Muscle of leg (tissue), 16 donors: ENCODE measurements at places on chromosomes 3 and 15.

- no peak for DNase-seq
Observed at GRCh38 chr3:195692781-195693427, 27.9 kb upstream of the MUC20 start.

DNA sequence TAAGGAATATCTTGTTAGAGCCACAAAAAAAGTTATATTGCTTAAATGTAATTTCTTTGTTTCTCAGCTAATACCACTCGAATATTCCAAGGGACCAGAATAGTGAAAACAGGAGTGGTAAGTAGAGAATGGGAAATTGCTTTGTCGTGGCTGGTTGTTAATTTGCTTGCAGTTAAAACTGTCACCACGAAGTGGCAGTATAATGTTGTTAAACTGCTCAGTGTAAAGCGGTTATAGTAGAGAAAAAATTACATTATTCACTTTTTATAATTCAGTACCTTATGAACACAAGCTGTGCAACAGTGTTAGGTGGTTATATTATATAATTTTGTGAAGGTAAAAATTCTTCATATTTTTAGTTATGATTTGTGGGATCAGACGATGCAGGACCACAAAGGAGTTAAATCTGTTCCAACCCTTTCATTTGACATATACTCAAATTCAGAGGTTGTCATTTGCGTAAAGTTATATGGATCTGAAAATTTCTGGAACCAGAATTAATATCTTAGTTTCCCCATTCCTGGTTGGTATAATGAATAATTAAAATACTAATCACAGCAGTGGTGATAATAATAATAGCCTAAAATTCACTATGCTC, 171.8 kb downstream of the FEZF2 start:
- DNase-seq: peak; percentile 51

DNA sequence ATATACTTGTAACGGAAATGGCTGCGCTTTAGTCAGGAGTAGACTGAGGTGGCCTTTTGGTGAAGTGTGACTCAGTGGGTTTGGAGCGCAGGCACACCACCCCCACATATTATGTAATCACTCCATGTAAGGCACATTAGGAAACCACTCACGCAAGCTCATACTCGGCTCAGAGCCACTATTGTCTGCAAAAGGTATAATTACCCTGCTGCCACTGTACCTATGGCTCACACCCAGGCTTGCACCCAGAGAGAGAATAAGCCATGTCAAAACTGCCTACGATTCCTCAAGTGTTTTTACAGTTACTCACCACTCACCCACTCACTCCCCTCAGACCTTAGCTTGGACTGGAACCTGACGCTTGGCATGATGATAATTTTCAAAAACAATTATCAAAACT, 611.9 kb upstream of the CCDC54 start:
- no peak for DNase-seq

GRCh38 chr3:190375246-190375645, 12.7 kb upstream of the CLDN16 start:
- DNase-seq: no peak

DNA sequence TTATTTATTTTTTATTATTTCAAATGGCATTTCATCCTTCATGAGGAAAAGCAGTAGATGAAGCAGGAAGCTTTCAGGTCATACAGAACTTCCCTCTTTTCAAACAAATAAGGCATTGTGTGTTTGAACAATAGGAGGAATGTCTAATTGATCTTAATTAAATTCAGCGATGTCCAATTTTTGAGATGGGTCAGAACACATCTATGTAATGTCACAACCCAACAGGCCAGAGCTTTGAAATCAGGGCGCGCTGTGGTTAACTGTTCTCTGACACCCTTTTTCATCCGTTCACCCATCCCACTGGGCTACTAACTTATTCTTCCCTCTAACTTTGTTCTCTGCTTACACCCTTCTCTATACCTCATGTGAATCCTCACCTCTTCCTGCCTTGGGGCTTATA, 510.5 kb downstream of the FOXP1 start:
- DNase-seq: no peak

- DNase-seq: no peak
Observed at GRCh38 chr15:29127506-29128430, 141.9 kb downstream of the NSMCE3 start.

GRCh38 chr3:119912220-119912619, 130.3 kb downstream of the NR1I2 start:
- DNase-seq: no peak

DNA sequence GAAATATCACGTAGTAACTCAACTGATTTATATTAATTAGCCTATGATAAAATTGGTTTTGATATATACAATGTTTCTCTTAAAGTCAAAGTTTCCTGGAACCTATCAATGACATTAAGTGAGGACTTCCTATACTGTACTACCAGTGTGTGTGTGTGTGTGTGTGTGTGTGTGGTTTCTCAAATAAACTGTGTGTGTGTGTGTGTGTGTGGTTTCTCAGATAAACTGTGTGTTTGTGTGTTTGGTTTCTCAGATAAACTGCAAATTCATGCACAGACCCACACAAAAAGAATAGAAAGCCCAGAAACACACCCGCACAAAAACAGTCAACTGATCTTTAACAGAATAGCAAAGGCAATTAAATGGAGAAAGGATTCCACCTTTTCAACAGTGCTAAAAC, 14.5 kb upstream of the WDR5B start:
- no peak for DNase-seq

- DNase-seq: peak; percentile 53
Observed at GRCh38 chr3:64242435-64242834, 17.2 kb upstream of the PRICKLE2 start.

- no peak for DNase-seq
Observed at GRCh38 chr3:183437061-183437460, 8.6 kb upstream of the MCF2L2 start.

- DNase-seq: no peak
Observed at GRCh38 chr15:100244796-100245486, 96.8 kb downstream of the ADAMTS17 start.

DNA sequence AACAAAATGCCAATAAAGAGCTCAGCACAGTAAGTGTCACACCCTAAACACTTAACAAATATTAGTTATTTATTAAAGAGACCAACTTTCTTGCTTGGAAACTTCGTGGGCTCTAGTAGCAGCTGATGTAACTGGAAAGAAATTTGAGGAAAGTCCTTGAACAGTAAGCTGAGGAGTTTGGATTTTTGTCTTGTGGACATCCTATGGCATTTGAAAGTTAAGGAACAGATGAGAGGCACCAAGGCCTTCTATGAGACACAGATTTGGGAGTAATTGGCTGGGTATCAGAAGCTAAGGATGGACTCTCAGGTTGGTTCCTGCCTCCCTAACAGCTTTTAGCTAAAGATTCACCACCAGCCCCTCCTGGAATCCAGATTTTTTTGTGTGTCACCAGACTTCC, 59.7 kb upstream of the FILIP1L start:
- no peak for DNase-seq

GRCh38 chr3:192931825-192932224, 14.2 kb upstream of the MB21D2 start:
- DNase-seq: no peak

GRCh38 chr3:32626631-32627030, 56.0 kb upstream of the DYNC1LI1 start:
- peak; percentile 93 for DNase-seq

DNA sequence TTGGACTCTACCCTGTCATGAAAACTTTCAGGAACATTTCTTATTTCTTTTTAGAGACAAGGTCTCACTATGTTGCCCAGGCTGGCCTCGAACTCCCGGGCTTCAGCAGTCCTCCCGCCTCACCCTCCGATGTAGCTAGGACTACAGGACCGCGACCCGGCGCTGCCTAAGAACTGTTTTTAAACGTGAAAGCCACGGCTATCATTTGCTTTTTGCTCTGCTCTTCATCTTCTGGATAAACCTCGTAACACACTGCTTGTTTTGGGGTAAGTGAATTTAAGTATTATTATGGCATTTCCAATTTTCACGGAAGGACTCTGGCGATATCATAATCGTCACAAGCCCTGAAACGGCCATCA, 14.3 kb upstream of the CCNL1 start:
- no peak for DNase-seq

- DNase-seq: no peak
Observed at GRCh38 chr15:71939981-71940588, 129.7 kb downstream of the NR2E3 start.

DNA sequence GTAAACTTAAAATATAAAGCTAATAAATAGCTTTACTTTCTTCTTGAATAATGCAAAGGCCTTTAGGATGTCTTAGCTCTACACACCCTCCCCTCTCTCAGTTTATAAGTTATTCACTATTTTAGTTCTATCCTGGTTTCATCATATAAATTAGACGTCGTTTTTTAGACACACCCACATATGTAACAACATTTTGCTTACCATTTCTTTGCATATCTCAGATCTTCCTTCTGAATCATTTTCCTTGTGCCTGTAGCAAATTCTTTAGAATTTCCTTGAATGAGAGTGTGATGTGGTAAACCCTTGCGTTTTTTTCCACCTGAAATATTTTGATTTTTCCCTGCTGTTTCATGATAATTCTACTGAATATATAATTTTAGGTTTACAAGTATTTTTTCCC, 2.5 kb upstream of the DAZL start:
- no peak for DNase-seq

DNA sequence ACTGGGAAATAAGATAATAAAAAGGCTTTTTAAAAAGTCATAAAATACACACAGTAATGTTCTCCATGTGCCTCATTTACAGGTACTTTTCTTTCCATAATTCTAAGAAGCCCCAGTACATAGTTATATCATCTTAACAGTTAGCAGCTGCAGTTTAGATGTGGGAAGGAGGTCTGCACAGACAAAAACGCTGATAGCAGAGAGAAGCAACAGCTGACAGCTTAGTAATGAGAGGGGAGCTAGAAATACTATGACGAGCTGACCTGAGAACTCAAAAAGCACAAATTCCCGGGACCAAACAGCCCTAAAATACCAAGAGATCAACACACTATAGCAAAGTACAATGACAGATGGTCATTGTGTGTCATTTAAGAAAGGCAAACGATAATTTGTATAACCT, 36.7 kb upstream of the ARHGEF3 start:
- DNase-seq: peak; percentile 30

- peak; percentile 57 for DNase-seq
Observed at GRCh38 chr3:52317208-52318000, 1.3 kb downstream of the DNAH1 start.

DNA sequence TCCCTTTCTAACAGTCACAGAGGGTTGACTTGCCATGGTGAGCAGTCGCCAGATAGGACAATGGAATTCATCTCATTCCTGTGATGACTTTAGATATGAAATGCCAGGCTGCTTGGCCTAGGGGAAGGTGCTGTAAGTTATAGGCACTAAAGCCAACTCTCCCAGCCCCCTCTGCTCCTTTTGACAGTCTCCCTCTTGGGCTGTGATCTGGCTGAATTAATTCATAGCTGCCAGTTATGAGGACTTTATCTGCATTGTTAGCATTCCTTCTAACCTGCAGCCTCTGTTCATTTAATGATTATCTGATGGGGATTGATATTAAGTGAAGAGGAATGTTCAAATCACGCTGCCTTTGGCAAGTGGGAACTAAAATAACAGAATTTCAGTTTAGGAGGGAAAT, 427.1 kb upstream of the RASGRP1 start:
- no peak for DNase-seq

DNA sequence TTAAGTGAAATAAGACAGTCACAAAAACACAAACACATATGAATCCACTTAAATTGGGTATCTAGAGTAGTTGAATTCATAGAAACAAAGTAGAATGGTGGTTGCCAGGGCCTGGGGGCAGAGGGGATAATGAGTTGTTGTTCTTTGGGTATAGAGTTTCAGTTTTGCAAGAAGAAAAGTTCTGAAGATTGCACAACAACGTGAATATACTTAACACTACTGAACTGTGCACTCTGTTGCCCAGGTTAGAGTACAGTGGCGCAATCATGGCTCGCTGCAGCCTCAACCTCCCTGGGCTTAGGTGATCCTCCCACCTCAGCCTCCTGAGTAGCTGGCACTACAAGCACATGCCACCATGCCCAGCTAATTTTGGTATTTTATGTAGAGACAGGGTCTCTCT, 14.9 kb downstream of the GRAMD2A start:
- no peak for DNase-seq

- DNase-seq: no peak
Observed at GRCh38 chr3:177828208-177828565, 630.9 kb upstream of the TBL1XR1 start.

GRCh38 chr3:43213631-43214030, 72.7 kb upstream of the SNRK start:
- no peak for DNase-seq

DNA sequence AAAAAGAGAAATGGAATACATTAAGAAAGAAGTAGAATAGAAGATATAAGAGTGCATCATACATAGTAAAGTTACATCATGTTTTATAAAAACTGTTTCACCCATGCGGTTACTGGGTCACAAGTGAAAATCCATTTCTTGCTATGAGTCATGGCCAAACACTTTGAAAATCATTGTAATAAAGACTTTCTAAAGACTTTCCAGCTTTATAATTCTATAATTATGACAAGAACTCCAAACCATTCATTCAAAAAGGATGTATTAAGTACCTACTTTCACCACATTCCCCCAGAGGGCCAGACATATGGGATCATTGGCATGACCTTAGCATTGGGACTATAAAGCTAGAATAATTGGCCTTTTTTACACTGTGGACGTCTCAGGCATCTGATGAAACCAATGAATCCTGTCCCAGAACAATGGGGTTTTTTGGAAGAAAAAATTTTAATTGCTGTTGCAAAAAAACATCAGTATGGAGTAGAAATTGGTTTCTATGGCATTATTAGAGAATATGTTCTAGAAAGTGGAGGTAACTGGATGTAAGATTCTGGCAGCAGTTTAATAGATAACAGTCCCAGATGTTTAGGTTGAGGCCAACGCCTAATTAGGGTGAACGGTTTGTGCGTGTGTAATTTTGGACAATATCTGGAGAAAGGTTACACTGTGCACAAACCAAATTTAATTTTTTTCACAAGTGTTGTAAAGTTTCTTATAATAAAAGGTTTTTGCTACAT, 3.3 kb upstream of the SKIC8 start:
- no peak for DNase-seq

DNA sequence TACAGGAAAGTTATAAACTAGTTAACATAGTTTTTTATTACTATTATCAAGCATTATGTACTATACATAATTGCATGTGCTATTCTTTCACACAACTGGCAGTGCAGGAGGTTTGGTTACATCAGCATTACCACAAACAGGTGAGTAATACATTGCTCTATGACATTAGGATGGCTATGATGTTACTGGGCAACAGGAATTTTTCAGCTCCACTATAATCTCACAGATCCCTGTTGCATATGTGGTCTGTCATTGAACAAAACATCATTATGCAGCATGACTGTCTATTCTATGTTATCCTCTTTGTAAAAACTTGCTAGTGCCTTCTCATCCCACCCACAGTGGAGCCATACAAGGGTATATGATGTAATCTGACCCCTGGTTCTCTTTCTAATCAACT, 36.5 kb upstream of the PDZRN3 start:
- DNase-seq: no peak
